ENCODE measurements at places on chromosomes 3 and 15.

DNA sequence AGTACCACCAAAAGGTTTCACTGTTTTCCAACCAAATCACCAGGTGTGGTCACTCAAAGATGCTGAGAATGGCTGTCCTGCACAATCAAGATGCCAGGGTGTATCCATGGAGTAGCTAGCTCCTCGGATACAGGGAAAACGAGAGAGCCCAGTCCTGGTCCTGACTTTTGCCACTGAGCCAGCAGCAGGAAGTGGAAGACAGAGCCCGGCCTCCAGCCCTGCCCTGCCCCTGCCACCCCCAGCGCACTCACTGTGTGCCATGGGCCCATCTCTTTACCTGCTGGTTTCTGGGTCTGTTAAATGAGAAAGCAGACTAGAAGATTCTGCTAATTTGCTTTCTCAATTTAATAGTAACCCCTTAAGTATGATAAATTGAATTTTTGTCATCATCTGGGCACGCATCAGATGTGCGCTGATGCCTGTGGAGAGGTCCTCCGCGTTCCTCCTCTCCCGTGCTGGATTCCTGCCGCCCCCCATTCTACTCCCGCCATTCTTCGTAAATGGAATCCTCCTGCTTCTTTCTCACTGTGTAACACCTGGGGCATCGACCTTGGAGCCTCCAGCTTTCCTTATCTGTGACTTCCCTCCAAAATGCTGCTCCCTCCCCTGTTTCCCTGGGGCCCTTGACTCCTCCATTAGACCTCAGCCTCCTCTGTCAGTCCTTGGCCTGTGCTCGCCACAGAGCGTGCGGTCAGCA is 18.0 kb downstream of the TNFAIP8L3 start:
- no peak for DNase-seq

GRCh38 chr15:45499426-45499825 is 23.1 kb downstream of the SLC30A4 start:
- DNase-seq = no peak

- DNase-seq = no peak
These were observed 110.8 kb downstream of the BBX start for GRCh38 chr3:107633327-107634098.

DNA sequence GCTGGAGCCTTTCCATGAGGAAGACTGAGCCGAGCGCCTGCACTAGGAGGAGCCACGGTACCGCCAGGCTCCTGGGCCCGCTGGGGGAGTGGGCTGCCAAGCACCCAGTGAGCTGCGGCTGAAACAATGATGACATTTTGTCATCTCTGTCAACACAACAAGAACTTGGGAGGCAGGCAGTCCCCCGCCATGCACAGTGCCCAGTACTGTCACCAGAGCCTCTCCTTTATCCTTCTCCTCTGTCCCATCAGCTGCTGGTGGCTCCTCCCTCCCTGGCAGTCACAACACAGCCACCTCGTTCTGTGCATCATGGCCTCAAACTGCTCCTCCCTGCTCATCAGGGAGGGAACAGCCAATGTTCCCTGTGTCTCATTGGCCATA is 34.0 kb upstream of the PCSK6 start:
- DNase-seq = no peak

GRCh38 chr15:72585476-72586058 is 68.9 kb upstream of the GOLGA6B start:
- DNase-seq = no peak

GRCh38 chr3:171358181-171358880 is 101.9 kb downstream of the TNIK start:
- no peak for DNase-seq

GRCh38 chr15:63858881-63859280 is 25.1 kb upstream of the HERC1 start:
- DNase-seq = no peak

GRCh38 chr15:74399100-74399499 is 31.7 kb upstream of the CYP11A1 start:
- no peak for DNase-seq

GRCh38 chr3:111592936-111593335 is 2.2 kb downstream of the ZBED2 start:
- no peak for DNase-seq
